ENCODE measurements at places on chromosomes 12 and 14.

GRCh38 chr12:69608114-69608513 is 2.6 kb downstream of the LRRC10 start:
- no peak for DNase-seq

DNA sequence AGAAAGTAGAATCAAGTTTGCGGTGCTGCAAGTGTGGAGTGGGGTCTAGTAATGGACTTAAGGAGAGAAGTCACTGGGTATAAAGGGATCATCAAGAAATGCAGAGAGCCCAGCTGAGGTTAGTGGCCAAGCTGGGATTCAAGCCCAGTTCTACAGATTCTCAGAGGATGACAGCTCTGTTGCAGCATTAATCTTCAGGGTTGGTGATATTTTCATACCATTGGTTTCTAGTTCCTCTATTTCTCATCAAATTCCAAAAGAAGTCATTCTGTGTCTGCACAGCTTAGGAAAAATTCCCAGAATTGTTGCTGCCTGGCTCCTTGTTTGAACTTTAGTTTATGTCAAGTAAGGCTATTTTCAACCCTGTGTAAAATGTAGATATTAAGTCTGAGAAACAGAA is 169.5 kb upstream of the NTF3 start:
- no peak for DNase-seq

- DNase-seq: no peak
Measured at GRCh38 chr14:28308734-28309133, 457.9 kb upstream of the FOXG1 start.

DNA sequence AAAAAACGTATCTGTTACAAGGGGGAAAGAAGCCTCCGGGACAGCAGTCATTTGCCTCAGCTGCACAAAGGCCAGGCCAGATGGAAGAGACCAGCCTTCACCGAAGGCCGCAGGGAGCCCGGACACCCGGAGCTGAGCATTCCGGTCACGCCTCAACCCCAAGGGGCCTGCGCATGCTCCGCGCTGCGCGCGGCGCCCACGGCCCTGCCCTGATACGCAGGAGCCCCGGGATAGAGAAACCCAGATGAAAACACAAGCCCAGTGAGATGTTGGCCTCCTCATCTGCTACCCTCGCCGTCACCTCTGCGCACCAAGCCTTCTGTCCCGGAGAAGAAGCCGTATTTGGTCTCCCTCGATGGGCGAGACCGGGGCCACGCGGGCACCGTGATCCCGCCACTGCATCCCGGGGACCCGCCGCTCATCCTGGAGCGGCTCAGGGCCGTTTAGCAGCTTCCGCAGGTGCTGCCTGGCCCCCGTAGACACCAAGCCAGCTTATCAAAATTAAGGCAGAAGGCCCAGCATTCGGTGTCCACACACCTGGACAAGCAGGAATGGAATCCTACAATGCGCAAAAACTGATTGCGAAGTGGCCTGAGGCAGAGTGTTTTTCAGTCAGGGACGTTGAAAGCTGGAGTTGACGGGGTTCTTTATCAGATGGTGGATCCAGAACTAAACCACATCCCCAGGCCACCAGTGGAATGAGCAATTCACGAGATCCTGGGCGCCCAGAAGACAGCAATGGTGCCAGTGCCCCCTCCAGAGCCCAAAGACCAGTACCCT is 2.6 kb downstream of the OR8S1 start:
- no peak for DNase-seq

- no peak for DNase-seq
Measured at GRCh38 chr12:125434936-125435443, 369.8 kb downstream of the AACS start.

- no peak for DNase-seq
Measured at GRCh38 chr14:85675957-85676356, 146.0 kb downstream of the FLRT2 start.

- no peak for DNase-seq
Measured at GRCh38 chr12:82728710-82729109, 42.0 kb downstream of the TMTC2 start.

GRCh38 chr12:115762936-115763335 is 514.6 kb downstream of the MED13L start:
- DNase-seq: no peak

DNA sequence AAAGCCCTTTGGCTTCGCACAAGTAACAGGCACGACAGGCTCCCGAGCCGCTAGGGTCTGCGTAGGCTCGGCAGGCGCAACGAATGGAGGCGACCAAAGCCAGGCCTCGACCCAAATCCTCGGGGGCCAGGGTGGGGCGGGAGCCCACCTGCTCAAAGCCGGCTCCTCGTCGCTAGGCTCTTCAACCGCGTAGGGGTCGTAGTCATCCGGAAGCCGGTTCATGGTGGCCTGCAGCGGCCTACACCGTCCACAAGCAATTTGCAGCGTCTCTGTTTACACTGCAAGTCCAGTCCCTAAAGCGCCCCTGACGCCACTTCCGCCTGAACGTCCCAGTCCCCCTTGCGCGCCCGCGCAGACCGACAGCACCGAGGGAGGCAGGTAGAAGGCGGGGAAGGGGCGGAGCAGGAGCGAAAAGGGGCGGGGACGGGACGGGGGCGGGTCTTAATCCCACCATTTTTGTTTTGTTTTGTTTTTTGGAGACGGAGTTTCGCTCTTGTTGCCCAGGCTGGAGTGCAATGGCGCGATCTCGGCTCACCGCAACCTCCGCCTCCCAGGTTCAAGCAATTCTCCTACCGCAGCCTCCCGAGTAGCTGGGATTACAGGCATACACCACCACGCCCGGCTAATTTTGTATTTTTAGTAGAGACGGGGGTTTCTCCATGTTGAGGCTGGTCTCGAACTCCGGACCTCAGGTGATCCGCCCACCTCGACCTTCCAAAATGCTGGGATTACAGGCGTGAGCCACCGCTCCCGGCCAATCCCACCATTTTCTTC is at the start of gene EAPP:
Gene EAPP (minus strand): TSS at position 295 of the 774 bp plus-strand sequence. CDS start 73 bp downstream, at position 222.
- DNase-seq: peak; percentile 94

- no peak for DNase-seq
Measured at GRCh38 chr14:90573385-90574105, 176.7 kb downstream of the CALM1 start.

DNA sequence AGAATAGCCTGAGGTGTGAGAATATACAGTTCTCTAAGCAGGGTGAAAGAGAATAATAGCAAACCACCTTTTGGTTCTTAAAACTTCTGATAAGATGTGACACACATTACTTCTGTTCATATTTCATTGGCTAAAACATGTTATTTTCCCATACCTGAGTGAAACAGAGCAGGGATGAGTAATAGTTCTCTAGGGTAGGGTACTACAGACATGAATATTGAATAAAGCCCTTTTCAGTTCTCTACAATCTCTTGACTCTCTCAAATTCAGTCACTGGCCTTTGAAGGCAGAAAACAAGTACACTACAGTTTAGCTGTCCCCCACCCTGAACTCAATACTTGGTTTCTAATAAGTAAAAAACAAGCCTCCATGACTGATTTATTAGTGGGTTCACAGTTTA is 454.1 kb upstream of the MDGA2 start:
- DNase-seq: no peak

DNA sequence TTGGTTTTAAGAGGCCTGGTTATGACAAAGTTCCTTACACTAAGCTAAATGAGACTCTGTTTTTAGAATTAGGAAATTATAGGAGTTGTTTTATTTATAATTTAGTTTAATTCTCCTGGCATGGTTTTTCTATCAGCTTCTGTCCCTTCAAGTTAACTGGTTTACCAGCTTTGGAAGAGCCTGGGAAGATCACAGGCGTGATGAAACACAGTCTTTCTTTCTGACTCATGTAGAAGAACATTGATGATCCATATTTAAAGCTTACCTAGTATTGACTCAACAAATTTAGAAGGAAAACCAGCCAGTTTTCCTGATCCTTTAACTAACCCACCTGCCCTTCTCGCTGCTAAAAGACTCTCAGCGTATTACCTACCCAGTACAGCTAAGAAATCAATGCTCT is 155.2 kb downstream of the TGFB3 start:
- DNase-seq: no peak

GRCh38 chr14:103839579-103839978 is 7.8 kb downstream of the PPP1R13B start:
- no peak for DNase-seq

GRCh38 chr12:24088751-24089509 is 139.5 kb upstream of the SOX5 start:
- no peak for DNase-seq

DNA sequence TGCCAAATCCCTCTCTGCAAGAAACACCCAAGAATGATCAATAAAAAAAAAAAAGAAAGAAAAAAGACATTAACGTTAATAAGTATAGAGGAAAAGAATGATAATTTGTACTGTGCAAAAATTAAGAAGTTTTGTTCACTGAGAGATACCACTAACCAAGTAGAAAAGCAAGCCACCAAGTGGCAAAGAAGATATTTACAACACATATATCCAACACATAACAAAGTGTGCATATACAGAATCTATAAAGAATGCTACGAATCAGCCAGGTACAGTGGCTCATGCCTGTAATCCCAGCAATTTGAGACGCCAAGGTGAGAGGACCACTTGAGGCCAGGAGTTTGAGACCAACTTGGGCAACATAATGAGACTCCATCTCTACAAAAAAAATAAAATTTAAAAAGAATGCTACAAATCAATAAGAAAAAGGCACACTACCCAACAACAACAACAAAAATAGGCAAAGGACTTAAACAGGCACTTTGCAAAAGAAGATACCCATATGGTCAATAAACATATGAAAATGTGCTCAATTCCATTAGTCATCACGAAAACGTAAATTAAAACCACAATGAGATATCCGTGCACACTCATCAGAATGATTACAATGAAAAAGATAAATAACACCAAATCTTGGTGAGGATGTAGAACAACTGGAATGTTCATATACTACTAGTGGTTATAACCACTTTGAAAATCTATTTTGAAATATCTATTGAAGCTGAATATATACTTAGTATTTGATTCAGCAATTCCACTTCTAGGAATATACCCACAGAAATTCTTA is 19.8 kb downstream of the GALNT4 start:
- no peak for DNase-seq

DNA sequence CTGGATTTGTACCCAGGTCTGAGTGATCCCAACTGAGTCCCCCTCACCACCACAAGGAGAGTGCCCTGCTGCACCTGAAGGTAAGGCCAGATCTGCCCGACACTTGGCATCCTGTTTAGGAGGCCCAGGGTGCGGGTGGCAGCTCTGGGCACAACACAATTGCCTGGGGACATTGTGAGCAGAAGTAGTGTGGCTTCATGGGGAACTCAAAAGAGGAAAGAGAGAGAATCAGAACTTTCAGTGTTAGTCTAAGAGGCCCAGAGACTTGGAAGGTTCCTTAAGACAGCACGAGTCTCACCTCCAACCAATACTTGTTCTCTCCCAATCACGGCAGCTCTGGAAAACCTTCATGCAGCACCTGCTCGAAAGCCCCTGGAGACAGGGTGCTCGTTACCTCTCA is 6.6 kb upstream of the SLC8B1 start:
- DNase-seq: no peak

DNA sequence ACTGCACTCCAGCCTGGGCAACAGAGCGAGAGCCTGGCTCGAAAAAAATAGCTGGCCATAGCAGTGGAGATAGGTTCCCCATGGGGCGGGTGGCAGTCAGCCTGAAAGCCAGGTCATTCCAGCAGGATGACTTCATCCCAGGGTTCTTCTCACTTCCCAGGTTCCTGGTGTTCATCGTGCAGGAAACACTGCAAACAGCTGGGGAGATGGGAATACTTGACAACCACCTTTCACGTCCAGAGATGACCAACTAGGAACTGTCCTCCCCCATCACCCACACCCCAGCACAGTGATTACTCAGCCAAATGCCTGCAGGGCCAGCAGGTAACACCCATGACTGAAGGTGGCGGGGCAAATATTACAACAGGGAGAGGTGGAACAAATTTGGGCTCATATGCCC is 1.7 kb downstream of the VSIG10 start:
- DNase-seq: no peak

- no peak for DNase-seq
Measured at GRCh38 chr14:80644826-80645225, 296.7 kb downstream of the CEP128 start.
